ENCODE measurements at places on chromosomes 3 and 15. TPM values are rescaled to one million over a fixed set of nuclear protein-coding genes. Genes with fewer than 3 reads are reported as not detected.

- no peak for DNase-seq
Measured at GRCh38 chr3:156782921-156783320, 43.2 kb upstream of the LEKR1 start.

- no peak for DNase-seq
Measured at GRCh38 chr3:180700941-180701340, 21.7 kb upstream of the CCDC39 start.

DNA sequence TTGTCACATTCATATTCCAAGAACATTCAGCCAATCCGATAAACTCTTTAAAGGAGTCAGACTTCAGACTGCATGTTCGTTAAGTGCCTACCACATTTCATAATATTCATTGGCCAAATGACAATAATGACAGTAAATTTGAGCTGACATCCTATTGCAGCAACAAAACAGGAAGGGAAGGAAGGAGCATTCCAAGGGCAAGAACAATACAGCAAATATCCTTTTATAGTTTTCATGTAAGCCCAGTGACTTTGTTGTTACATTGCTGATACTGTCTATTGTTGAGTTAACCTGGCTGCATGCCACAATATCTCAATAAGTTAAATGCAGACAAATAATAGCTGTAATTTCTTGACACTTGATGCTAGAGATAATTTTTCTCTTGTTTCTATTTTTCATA is 16.4 kb upstream of the CBLB start:
- no peak for DNase-seq

DNA sequence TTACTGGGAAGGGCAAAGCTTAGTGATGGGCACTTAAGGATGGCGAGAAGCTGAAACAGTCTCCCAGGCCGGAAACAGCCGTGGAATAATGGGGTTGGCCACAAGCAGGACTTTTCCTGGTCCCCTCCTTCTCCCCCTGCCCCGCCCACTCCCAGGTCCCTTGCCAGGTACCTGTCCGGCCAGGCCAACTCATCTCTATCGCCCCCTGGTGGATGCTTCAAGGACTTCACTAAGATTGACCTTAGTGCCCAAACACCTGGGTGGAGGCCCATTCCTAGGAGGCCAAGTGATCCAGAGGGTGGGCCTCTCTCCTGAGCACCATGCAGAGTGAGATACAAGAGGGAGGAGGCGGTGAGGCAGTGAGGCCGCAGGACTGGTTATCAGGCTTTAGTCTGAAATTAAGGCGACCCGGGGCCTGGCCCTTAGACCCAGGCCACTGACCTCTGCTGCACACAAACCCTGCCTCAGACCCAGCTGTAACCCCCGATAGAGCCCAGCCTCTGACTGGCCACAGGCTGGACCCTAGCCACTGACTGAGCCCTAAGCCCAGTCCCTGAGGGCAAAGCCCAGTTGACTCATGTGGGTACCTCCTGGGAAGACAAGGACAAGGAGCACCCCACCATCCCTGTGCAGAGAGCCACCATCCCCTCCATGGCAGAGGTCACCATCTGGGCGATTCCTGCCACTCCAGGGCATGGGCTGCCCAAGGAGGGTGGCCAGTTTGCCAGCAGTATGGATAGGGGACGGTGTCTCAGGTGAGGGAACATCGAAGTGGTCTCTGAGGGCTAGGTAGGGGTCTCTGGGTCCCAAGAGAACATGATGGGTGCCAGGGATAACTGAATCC is 37.6 kb downstream of the VIPR1 start:
- DNase-seq, result peak; percentile 83

Gene HERC2
- 58.4 TPM for total RNA-seq

Gene VEPH1
- 17.8 TPM for total RNA-seq

Gene SLC28A1
- 12.8 TPM for total RNA-seq

- DNase-seq, result peak; percentile 67
Measured at GRCh38 chr3:112676659-112677234, 35.8 kb upstream of the CCDC80 start.

- DNase-seq, result no peak
Measured at GRCh38 chr3:38049358-38050126, 10.5 kb downstream of the DLEC1 start.

DNA sequence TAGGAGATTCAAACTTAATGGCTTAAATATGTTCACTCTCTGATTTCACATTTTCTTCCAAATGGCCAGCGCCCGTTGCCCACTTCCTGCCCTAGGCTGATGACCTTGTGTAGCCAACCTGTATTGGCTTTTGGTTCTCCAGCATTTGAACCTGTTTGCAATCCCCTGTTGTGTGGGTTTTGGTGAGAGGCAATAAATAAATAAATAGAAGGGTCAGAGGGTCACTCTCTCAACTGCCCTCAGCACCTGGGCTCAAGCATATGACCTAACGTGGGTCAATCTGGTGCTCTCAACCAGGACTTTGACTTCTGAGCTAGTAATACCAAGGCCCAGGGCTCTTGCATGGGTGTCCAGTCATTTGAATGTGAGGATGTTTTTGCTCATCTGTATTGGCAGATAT is 1.8 kb upstream of the SRP14 start:
- DNase-seq, result no peak

Gene CCR9
- 0.22 TPM for total RNA-seq

DNA sequence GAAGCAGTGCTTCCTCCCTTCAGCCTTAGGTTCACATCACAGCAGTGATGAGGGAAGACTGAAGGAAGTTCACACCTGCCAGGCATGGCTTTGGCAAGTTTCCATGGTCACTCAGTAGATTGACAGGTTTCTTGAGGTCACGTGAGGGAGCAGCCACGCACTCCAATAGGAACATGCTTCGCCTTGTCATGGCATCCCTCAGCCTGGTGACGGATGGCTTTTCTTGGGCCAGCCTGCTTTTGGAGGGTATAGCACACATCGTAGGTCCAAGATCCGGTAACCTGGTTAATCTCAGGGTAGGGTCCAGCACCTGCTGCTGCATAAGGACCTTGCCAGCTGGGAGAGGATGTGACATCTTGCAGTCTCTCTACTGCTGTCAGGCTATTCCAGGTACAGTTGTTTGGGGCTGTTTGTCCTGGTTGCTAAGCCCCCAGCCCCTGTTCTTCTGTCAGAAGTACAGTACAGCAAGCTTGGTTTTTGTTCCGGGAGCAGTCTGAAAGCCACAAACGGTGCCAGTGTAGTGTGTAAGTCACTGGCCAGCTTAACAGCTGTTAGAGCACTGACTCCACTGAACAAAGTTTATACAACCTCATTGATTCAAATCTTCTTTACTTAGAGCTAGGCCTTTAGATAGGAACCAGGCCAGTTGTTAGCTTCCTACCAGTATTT is 42.3 kb downstream of the PSMD6 start:
- no peak for DNase-seq

GRCh38 chr15:40927495-40927872 is 1.7 kb upstream of the DLL4 start:
- no peak for DNase-seq

GRCh38 chr3:102225407-102226132 is 209.2 kb upstream of the ZPLD1 start:
- no peak for DNase-seq

Gene GRK7
- not detected for total RNA-seq

GRCh38 chr15:42314818-42315217 is 41.6 kb upstream of the TMEM87A start:
- no peak for DNase-seq

Gene DUOX1
- 1.6 TPM for total RNA-seq

- DNase-seq, result no peak
Measured at GRCh38 chr3:177826253-177826652, 629.0 kb upstream of the TBL1XR1 start.

DNA sequence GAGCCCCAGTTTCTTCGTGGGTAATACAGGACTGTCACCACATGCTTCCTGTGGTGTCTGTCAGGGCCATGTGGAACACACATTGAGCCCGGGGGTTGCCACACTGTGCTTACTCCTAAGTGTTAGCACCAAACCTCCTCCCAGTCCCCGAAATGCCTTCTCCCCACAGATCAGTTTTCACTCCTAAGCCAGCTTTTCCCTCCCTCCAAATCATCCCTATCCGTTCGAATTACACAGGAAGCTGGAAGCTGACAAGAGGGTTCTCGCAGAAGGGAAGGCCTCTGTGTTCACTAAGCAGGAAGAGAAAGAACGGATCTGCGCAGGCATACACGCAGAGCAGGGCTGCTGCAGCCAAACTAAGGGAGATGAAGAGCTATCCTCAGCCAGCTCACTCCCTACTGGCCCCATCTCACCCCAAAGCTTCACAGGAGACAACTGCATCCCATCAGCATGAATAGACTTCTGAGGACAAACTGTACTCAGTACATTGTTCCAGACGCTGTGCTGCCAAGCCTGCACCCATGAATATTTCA is 32.3 kb downstream of the XXYLT1 start:
- peak; percentile 82 for DNase-seq

Gene NGRN
- 81.9 TPM for total RNA-seq

Gene REC114
- total RNA-seq, result not detected

- DNase-seq, result no peak
Measured at GRCh38 chr3:114558271-114558670, 264.4 kb downstream of the TIGIT start.

Gene IL12A
- 0.22 TPM for total RNA-seq

GRCh38 chr3:51974277-51974962 is 444 bp upstream of the ABHD14A start:
- DNase-seq, result no peak

All from kidney (tissue), 22 donors.